ENCODE measurements at places on chromosomes 1 and 21. TPM values are rescaled to one million over a fixed set of nuclear protein-coding genes. Genes with fewer than 3 reads are reported as not detected.
A peak's percentile ranks its signal among the peaks of the same experiment; 100 is the strongest.

DNA sequence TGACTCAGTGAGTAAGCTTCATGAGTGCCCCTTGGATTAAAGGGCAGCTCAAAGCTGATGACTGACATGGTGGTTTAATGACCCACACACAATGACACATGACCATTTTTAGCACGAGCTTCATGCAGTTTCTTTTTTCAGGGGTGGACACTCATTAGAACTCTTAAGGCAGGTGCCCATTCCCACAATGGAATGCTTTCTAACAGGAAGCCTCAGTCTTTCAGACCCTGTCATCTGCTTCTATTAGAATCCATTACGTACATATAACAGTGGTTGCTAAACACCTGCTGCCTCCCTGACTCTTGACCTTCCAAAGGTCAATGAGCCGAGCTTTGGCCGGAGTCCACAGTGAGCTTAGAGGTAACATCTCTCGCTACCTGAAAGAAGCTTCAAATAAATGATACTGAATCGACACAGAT, 27.4 kb downstream of the AKNAD1 start:
- no peak for DNase-seq

DNA sequence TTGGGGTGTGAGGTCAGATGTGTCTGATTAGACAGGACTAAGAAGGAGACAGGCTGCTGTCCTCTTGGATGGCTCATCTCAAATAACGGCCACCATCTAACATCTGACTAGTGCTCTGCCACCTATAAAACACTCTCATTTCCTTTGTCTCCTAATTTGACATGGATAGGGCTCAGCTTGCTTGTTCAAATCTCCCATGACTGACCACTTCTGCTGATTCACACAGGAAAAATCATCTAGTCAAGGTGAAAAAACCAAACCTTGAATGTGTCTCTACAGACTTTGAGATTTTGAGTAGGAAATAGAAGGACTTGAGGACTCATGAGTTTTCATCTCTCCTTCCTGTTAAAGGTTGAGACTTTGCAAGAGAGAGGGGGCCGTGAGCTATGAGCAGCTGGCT, 150.6 kb downstream of the IER5 start:
- no peak for DNase-seq

- DNase-seq = no peak
Observed at GRCh38 chr1:22296701-22297591, 154.0 kb upstream of the WNT4 start.

DNA sequence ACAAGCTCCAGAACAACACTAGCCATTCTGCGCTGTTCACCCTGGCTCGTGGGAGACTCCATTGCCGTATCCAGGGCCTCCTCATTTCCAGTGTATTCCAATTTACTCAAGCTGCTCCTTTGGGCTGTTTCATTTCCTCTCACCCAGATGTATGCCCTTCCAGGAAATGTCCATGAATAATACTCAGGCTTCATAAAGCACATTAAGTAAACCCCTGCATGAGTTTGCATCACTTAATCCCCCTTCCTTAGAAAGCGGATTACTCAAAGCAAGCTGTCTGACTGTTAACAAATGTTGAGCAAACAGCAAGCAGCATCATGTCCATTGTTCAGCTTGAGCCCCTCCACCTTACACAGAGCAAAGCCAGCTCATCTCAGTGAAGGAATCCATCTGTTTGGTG, 403.6 kb upstream of the PBX1 start:
- DNase-seq = peak; percentile 10

SLAMF8 gene
- not detected for total RNA-seq

ENAH gene
- 46.1 TPM for total RNA-seq

SFN gene
- not detected for total RNA-seq

EXTL1 gene
- total RNA-seq = not detected

SMIM1 gene
- total RNA-seq = 0.82 TPM
